ENCODE measurements at places on chromosomes 12 and 14.

DNA sequence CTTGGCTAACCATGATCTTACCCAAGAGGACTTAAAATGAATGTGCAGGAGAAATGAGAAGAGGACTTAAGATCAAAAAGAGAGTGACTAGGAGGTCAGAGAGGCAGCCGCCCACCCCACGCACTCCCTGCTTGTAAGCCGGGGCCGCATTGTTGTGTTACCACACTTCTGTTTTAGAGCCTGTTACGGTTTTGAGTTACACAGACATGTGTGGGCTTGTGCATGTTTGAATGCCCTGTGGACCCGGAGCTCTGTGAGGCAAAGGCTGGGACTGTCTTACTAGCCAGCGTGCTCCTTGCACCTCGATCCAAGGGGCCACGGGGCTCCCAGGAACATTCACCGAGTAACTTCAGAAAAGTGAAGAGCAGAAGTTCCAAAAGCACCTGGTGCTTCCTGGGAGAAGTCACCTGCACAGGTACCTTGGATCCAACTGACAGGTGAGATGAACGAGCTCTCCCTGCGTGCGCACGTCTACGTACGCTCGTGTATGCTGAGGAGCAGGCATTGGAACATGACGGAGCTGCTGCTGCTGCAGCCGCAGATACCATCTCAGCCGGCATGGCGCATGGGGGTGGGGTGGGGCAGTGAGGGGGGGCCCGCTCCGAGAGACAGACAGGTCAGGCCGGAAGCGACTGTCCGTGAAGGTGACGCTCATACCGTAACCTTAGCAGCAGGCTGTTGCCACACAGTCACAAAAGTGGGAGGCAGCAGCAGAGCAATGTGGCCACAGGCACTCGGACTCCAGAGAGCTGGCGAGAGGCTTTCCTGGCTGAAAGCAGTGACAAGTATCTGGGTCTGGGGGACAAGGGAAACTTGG lies 23.7 kb downstream of the SFSWAP start:
- no peak for DNase-seq

DNA sequence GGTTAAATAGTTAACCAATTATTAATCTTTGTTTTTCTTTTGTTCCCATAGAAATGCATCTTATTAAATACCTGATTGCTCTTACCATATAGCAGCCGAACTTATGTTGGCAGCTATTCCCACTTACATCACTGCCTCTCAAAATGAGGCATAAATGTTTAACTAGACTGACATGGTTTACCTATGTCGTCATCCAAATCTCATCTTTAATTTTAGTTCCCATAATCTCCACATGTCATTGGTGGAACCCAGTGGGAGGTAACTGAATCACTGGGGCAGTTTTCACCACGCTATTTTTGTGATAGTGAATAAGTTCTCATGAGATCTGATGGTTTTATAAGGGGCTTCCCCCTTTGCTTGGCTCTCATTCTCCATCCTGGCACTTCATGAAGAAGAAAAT lies 499.2 kb upstream of the ATP2B1 start:
- DNase-seq, result no peak

GRCh38 chr12:104529130-104529874 lies 72.6 kb downstream of the CHST11 start:
- no peak for DNase-seq

- no peak for DNase-seq
Observed at GRCh38 chr12:96670334-96670899, 181.0 kb downstream of the CFAP54 start.

DNA sequence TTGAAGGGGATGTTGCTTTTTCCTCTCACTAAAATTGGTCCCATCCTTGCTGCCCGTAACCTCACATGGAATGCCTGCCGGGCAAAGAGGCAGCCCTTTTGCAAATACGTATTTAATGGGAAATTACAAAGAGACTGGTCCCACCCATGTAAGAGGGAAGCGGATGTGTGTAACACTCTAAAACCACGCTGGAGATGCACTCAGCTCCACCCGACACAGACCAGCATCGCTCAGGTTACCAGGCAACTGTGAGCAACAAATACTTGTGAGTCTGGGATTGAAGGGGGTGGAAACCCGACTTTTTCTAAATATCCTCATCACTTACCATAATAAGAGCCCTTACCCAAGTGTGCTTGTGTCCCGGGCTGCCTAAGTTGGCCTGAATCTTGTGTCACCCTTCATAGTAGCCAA lies 47.7 kb downstream of the ELK3 start:
- DNase-seq, result peak; percentile 55

GRCh38 chr14:102574281-102575159 lies 17.9 kb upstream of the RCOR1 start:
- DNase-seq, result no peak

DNA sequence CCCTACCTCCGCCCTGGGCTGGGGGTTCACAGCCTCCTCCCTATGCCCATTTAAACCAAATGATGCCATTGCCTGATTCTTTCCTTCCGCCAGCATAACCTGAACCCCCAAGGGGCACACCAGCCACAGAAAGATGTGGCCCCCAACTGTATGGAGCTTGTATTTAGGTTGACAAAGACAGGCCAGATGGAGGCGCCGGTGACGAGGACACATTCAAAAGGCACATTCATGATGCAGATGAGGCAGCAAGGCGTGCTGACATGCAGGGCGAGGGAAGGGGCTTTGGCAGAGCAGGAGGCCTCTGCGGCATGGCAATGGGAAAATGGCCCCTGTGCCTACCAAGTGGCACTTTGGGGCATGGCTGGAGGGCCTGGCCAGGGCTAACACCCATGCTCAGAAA lies 112.2 kb downstream of the RFLNA start:
- DNase-seq, result no peak

DNA sequence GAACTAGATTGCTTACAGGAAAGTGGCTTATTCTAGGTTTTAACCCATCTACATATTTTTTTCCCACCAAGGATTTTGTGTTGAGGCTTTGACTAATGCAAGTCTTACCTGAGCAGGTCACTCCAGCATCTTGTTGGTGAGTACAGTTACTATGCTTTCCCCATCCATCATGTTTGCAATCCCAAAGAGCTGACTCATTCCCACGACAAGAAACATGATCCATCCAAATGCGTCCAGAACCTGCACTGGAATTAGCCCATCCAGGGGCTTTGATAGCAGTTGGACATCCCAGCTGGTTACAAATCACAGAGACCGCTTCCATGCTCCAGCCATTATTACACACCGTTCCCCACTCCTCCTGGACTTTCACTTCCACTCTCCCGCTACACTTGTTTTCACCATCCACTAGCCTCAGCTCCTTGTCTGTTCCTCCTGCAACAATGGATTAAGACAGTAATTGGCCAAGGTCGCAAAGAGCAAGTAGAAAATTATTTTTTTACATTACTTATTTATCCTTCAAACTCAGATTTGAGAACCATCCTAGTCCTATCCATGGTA lies 2.5 kb downstream of the CD163 start:
- no peak for DNase-seq

DNA sequence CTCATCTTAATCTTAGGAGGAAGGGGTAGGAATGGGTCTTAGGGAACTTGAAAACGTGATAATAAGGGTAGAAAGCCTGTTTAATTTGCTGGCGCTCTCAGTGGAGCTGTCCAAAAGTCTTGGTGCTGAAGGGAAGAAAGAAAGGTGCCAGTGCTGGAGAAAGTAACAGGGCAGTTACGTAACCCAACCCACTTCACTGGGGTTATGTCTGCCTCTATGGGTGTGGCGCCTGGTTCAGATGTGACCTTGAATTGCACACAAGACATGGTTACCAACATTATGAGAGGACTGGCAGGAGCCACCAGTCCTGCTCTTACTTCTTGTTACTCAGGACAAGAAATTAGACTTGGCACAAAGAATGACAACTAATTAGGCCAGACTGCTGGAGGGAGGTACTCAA lies 18.6 kb upstream of the GPATCH2L start:
- no peak for DNase-seq

GRCh38 chr12:109752117-109753053 lies 38.8 kb downstream of the FAM222A start:
- no peak for DNase-seq

- peak; percentile 38 for DNase-seq
Observed at GRCh38 chr14:103629503-103630121, 601 bp downstream of the KLC1 start.

DNA sequence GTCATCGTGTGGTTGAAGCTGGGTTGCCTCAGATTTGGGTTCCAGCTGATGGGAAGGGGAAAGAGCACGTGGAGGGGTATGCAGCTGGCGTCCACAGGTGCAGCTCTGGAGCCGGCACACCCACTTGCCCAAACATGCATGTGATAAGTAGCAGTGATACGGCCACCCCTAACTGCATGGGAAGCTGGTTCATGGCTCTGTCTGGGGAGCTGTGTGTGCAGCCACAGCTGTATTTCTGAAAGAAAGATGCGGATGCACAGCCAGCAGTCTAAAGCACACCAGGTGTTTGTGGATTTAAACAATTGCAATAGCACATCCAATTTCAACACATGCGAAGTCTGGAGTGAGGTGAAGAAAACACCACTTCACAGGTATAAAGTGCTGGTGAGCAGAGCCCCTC lies 181.4 kb downstream of the EFCAB11 start:
- DNase-seq, result no peak

DNA sequence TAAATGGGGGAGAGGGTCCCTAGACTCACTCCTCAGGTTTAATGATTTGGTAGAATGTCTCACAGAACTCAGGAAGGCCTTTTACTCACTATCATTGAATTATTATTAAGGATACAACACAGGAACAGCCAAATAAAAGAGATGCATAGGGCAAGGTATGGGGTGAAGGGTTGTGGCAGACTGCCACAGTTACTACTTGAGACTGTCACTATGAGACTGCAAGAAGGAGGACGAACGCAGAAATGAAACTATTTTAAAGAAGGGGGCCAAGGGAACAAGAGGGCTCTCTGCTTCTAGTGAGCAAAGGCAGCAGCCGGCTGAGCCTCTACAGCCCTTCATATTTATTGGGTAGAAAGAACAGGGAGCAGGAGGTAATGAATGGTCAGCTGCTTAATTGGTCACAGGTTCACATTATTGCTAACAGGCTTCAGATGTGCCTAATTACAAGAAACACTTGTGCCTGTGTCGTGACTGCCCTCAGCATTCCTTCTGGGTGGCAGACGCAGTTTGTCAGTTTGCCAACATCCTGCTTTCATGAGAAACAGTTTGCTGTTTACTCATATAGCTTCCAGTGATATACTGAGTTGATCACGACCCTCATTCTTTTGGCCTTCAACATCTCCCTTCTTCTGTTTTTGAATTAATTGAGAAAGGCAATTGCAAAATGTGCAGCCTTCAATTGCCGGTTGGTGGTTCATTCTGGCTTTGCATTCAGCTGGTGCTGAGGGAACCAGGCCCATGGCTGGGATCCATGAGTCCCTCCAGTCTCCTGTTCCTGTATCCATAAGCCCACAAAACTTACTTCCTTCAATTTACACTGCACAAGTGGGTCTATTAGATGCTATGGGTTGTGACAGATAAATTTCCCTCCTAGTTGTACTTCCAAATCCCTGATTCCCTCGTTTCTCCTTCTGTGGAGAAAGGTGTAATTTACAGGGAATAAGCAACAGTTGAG lies 82.8 kb upstream of the PLEKHG7 start:
- DNase-seq, result no peak
